SIG-M5 (cell line): ENCODE measurements at places on chromosomes 7 and 10.

GRCh38 chr10:95236068-95236903 lies 42.2 kb downstream of the ACSM6 start:
- DNase-seq = no peak

DNA sequence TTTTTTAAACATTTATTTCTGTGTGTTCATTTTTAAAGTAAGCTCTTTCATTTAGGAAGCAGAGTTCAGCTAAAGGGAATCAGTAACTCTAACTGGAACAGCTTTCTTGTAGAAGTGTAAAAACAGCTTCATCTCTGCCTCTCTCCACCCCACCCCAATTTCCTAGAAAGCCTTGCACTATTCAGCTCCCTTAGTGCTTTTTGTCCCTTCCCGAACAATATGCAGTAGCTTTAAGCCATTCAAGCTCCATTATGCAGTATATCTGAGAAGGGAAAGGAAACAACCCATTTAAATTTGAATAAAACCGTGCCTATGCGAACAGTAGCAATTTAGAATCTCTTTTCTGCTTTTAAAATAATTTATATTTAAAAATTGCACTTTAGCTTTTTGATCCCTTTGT lies 134.5 kb downstream of the TRIL start:
- no peak for DNase-seq

GRCh38 chr7:44580945-44581878 lies 819 bp downstream of the TMED4 start:
- no peak for DNase-seq

GRCh38 chr10:46255801-46256747 lies 30.7 kb upstream of the ANTXRL start:
- DNase-seq = no peak

- no peak for DNase-seq
These were observed 20.0 kb downstream of the WNT8B start for GRCh38 chr10:100482834-100483185.

- no peak for DNase-seq
These were observed 17.8 kb downstream of the VWC2 start for GRCh38 chr7:49791088-49791741.

DNA sequence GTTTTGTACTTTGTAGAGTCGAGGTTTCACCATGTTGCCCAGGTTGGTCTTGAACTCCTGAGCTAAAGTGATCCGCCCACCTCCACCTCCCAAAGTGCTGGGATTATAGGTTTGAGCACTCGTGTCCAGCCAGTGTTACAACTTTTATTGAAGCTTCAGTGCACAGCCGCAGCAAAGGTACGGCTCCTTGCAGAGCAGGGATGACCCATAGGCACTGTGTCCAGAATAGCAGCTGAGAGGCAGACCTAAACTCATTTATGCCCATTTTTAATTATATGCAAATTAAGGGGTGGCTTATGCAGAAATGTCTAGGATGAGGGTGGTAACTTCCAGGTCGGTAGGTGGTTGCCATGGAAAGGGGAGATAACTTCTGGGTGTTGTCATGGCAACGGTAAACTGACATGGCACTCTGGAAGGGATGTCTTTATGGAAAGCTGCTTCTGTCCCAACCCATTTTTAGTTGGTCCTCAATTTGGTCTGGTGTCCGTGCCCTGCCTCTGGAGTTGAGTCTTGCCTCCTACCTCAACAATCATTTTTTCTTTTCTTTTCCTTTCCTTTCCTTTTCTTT lies 22.7 kb downstream of the NYAP1 start:
- DNase-seq = no peak

- no peak for DNase-seq
These were observed 17.7 kb upstream of the C10orf67 start for GRCh38 chr10:23362069-23362830.

DNA sequence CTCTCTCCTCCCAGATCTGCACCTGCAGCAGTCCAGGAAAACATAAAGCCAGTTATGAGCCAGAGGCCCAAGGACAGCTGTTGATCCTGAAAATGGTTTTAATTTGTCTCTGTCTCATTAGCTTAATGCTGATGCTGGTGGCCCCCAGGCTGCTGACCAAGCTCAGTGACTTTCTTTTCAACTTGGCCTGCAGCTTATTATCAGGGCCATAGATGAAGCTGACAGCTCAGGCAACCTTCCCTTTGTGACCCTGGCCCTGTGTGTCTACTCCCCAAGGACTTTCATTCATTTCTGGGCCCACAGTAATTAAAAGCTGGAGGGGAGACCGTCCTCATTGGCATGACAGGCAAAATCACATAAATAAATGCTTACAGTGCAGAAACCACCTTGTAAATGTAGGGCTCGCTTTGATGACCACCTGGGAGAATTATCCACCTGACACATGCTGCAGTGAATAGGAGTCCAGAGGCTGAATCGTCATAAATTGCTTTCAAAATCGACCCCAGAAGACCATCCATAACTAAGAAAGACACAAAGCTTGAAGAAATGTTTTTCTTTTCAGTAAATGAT lies 138.5 kb downstream of the NPY start:
- no peak for DNase-seq

GRCh38 chr10:102869258-102870198 lies at the start of gene AS3MT:
Gene AS3MT, plus strand, starts transcription at chr10:102869470. Its CDS starts 123 bp downstream, at chr10:102869593.
- DNase-seq = no peak

DNA sequence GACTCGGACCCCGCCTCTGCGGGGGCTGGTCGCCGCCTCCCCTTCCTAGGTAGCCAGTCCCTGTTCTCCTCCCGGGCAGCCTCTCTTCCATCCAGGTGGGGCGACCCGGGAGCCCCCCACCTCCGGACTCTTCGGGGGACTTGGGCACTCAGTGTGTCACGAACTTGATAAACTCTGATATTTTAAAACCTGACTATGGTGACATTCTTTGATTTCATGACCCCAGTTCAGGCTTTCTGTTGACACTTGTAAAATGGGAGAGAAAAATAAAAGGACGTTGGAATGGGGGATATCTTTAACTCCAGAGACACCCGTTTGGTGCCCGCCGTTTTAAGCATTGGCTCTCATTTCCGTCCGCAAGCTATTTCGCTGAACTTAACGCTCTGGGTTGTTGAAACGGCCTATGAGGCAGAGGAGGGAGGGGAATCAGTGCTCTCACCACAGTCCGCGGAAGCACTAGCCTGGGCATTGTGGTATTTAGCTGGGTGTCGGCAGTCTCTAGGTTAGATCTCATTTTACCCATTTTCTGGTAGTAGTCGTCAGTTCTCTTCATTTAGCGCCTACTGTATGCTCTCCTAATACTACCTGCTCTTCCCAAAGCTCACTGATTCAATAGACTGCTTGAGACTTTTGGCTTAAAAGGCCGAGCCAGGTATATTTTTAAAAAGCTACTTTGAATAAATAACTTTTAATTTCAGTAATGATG lies 738 bp downstream of the VPS26A start:
- no peak for DNase-seq

- no peak for DNase-seq
These were observed 229.8 kb downstream of the FGFR2 start for GRCh38 chr10:121368347-121369025.

DNA sequence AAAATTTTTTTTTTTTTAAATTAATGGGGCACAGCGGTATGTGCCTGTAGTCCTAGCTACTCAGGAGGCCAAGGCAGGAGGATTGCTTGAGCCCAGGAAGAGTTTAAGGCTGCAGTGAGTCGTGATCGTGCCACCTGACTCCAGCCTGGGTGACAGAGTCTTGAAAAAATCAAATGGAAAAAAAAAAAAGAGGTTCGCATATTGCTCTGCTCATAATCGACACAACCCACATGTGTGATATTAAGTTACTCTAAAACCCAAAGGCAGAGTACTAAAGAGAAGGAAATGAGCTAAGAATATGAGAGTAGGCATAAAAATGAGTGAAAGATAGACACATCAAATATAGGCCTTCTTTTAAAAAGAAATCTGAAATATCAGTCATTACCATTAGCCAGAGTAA lies 66.3 kb downstream of the IGF2BP3 start:
- no peak for DNase-seq

GRCh38 chr10:118139321-118139720 lies 92.6 kb upstream of the RAB11FIP2 start:
- DNase-seq = no peak

DNA sequence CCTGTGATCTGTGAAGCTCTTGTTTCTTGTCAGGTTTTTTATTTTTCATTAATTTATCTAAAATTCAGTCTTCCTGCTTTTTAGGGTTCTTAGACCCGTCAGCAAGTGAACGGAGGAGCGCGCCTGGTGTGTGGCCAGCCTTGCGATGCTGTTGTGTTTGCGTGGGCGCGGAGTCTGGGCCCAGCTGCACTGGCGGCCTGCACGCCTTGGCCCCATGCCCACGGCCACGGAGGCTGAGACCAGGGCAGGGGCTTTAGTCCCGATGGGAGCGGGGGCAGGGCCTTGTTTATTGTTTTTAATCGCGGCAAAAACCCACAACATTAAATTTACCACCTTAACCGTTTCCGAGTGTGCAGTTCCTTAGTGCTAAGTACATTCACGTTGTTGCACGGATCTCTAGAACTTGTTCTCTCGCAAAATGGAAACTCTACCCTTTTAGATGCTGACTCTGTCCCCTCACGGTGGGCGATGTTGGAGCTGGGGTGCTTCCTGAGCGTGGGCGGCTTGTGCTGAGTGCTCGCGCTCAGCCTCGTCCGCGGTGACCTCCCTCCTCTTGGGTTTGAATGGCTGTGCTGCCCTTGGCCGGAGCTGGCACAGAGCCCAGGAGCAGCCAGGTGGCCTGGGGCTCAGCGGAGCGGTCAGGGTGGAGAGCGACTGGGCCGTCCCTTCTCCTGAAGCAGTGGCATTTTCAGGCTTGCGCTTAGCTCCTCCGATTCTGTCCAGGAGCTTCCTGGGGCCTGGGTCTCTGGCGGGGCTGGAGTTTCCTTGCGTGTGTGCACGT lies 69.1 kb downstream of the INPP5A start:
- no peak for DNase-seq

- DNase-seq = no peak
These were observed 27.2 kb upstream of the MNX1 start for GRCh38 chr7:157037635-157038034.

- no peak for DNase-seq
These were observed 150.1 kb downstream of the FAM107B start for GRCh38 chr10:14624600-14624999.

DNA sequence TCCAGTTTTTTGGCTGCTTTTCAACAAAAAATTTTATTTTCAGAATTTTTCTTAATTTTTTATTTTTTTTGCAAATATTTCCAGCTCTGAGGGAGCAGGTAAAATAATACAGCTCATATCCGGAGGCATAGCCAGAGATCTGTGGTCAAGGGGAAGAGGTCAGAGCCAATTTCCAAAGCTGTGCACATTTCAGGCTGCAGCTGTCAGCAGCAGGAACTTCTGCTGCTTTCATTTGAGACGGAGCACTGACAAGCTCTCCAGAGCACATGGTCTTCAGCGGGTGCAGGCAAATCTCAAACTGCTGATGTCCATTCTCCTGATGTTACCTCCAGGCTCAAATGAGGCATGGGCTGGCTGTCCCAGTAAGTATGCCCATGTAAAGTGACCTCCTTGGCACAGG lies 31.1 kb downstream of the SLC26A4 start:
- no peak for DNase-seq

- no peak for DNase-seq
These were observed 142.2 kb downstream of the TRIL start for GRCh38 chr7:28815928-28816373.

GRCh38 chr7:132352800-132353199 lies 223.5 kb downstream of the PLXNA4 start:
- DNase-seq = no peak

DNA sequence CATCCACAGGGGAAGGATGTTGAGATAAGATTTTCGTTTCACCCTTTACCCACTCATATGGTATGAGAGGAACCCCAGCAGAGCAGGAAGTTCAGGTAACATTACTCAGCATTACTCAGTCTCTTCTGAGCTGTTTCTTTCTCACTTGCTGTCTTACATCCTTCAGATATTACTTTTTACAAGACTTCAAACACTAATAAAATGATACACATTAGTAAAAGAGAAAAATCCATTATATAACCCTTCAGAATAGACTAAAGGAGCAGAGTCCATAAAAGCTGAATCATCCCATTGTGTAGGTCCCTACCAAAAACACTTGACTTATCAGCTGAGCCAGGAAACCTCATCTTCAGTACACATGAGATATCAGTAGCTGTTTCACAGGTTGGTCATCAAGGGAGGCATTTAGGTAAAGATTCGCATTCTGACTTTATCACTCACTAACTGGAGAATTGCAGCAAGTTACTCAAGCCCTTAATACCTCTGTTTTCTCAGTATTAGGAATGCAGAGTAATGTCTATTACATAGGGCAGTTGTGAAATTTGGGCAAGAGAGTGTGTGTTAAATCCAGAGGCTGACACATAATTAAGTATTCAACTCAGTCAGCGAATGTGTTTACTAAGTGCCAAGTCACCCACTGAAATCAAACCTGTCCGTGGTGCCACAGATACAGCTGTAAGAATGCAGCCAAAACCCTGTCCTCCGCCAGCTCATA lies 44.7 kb downstream of the KLF6 start:
- no peak for DNase-seq

- no peak for DNase-seq
These were observed 27.1 kb upstream of the CD36 start for GRCh38 chr7:80611353-80611752.

- no peak for DNase-seq
These were observed 29.8 kb upstream of the PPP2R2D start for GRCh38 chr10:131870831-131871672.

DNA sequence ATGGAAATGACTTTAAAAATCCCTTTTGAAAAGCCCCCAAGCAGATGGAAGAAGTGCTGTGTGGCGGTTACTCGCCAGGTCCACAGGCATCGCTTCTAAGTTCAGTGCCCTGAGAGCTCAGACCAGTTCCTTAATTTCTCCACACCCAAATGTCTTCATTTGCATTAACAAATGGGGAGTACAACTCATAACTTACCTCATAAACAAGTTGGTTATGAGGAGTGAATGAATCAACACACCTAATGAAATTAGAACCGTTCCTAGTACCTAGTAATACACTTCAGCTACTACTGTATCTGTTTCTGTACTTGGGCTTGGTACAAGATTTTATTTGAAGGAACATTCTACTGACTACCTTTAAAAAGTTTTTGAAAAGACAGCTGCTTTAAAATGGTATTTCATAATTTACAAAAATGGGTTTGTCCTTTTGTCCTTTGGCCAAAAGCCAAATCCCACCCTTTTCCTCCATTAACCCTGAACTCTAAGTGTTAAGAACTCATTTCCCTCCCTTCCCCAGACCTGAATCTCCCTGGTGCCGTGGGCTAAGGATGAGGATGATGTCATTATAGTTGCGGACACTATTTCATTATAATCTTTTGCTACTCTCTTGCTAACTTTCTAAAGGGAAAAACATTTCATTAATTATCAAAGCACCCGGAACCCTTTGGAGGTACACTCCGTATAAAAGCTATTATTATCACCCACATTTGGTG lies 221.5 kb upstream of the CELF2 start:
- DNase-seq = no peak

GRCh38 chr10:3043512-3044368 lies 23.6 kb upstream of the PFKP start:
- no peak for DNase-seq

DNA sequence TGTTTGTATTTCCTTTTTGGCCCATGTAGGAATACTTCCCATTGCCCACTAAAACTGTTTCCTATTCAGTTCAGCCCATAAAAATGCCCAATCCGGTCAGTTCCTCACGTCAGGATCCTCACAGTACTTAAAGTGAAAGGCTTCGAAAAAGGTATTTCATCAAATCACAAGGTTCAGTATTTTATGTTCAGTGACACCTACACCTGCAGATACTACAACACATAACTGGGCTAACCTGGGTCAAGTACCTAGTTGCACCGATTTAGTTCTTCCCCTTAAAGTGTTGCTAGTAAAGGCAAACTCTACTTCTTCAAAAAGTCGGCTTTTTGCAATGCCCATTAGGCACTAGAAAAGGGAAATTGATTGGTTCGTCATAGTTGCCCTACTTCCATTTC lies 1.1 kb downstream of the SNX13 start:
- DNase-seq = no peak
